NCI-H524 treated with DMSO at 0.1 percent for 48 hours (cell line): ENCODE measurements at places on chromosomes 6 and 20.

DNA sequence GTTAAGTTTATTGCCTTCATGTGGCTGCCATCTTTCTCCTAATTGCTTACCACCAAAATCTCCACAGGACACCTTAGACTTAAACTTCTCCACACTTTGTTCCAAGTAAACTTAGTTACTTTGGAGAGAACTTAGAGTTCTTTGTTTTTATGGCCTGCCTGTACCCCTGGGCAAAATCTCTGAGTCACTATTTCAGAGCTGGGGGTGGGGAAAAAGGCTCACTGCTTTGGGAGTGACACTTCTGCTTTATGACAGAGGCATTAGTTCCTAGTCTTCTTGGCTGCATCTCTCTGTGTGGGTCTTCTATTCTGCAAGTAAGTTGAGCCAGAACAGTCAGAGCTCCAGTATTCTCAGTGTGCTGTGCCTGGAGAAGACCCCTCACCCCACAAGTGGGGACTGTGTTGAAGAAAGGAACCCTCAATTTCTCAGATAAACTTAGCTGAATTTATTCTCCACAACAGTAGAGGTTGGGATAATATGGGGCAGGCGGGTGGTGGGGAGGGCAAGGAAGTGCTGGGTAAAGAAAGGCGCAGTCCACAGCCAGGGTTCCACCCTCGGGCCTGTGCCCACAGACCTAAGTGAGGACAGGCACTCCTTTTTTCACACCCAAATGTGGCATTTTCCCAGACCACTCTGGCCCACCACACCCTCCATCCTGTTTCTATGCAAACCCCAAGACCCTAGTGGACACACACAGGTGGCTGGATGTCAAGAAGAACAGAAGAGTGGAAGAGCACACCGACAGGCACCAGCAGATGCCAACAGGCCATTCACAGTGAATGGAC is 636.6 kb upstream of the MAN1A1 start:
- DNase-seq, result no peak

- DNase-seq, result no peak
Measured at GRCh38 chr6:148367411-148368024, 24.9 kb downstream of the SASH1 start.

DNA sequence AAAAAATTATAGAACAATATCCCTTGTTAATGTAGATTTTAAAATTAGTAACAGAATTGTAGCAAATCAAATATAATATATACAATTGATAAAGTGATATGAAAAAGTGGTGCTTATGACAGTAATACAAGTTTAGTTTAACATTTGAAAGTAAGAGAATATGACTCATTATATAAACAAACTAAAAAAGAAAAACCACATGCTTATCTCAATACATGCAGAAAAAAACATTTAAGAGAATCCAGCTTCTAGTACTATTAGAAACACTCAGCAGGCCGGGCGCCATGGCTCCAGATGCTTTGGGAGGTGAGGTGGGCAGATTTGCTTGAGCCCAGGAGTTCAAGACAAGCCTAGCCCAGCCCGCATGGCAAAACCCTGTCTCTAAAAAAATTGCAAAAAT is 60.7 kb upstream of the LAMA2 start:
- DNase-seq, result no peak

DNA sequence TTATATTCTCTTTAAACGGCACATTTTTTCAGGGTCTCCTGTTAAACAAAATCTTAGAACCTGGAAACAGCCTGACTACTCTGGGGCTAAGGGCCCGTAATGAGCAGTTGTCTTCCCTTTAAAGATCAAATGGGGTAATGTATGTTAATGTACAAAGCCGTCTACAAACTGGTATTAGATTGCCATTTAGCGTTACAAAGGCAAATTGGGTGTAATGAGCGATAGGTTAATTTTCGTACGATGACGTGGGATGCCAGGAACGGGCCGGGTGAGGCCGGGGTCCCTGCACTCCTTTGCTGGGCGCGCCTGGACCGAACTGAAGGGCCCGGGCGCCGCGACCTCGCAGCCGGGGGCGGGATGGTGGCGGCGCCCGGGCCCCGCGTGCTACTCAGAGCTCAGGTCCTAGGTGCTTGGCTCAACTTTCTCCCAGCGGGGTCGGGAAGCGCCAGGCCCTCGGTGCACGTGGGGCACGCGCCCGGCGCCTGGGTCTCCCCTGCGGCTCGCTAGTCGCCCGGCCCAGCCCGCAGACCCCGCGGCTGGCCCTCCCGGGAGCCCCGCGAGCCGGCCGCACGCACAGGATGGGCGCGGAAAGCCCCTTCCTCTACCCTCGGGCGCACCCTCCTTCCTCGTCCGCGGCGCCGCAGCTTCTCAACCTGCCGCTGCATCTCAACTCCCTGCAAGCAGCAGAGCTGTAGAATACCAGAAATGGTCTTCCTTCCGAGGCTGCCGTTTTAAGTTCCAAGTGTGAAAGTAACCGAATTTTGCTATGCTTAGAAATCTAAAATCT is 5.9 kb downstream of the NKX2-4 start:
- DNase-seq, result no peak

DNA sequence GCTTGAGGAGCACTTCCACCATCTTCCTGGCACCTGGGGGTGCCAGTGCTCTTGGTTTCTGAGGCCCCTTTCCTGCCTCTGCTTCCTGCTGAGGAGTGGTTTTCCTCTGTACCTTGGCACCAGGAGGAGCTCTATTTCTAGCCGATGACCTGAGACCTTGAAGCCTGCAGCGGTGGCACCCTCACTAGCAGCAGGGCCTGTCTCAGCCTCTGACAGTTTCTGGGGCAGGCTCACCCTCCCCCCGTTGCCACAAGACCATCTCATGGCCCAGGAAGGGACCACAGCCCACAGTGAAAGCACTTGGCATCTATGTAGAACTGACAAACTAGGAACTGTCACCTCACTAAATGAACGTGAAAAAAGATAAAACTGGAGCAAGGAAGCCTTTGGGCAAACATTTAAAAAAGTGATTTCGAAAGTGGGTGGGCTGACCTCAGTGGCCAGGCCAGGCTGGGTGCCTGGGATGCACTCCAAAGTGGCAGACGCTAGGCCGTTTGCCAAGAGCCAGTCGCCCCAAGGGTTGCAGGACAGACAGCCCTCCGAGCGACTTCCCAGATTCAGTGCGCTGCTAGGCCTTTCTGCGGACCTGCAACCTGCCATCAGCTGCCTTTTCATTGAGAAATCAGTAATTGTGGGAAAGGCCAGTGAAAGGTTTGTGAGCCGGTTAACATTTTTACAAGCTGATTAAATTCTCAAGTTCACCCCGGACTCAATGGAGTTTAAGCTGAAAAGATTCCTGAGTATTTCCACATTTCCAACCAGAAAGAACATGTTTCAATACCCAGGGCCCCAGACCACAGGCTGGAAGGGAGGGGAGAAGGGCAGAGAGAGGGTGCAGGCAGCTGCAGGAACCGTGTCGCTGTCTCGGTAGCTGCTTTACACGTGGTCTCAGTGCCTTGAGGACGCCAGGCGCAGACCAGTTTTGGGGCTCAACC is 303.7 kb downstream of the ESR1 start:
- DNase-seq, result no peak

DNA sequence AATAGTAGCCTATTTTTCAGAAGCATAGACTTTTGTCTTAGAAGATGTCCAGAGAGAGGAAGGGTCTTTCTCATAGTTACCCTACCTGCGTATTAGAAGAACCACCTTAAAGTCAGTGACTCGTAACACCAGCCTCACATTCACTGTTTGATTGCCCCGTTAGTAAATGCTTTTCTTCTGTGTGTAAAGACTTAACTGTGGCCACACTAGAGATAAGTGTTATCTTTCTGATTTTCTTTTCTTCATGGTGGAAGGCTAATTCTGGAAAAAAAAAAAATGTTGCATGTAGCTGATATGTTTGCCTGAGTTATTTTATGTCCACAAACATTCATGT is 83.9 kb downstream of the SAMD3 start:
- no peak for DNase-seq

DNA sequence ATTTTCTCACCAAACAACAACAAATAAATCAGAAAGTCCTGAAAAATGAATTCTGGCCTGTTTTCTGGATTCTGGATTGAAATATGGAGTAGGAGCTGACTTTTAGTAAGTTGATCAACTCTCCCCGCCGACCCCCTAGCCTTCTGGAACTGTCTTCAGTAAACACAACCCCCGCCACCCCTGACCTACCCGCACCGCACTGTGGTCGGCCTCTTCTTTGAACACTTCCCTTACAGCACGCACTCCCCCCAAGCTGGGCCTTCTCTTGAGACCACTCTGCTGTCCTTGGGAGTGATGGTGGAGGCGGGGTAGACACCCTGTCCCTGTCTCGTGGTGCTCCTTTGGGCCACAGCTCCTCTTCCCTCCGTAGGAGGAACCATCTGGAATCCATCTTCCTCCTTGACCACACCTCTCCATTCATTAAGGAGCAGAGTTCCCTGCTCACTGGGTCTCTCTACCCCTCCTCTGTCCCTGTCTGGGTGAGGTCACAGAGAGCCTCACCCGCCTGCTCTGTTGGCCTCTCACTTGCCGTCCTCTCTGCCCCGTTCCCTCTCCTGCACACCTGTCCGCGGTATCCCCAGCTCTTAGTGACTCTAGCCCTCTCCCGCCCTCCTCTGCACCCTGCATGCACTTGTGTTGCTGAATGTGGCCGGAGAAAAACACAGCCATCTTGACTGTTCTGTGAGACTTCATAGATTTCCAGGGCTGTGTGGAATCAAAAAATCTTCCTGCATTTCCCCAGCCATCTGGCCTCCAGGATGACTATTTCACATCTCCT is 19.1 kb downstream of the SYNJ2 start:
- DNase-seq, result no peak

DNA sequence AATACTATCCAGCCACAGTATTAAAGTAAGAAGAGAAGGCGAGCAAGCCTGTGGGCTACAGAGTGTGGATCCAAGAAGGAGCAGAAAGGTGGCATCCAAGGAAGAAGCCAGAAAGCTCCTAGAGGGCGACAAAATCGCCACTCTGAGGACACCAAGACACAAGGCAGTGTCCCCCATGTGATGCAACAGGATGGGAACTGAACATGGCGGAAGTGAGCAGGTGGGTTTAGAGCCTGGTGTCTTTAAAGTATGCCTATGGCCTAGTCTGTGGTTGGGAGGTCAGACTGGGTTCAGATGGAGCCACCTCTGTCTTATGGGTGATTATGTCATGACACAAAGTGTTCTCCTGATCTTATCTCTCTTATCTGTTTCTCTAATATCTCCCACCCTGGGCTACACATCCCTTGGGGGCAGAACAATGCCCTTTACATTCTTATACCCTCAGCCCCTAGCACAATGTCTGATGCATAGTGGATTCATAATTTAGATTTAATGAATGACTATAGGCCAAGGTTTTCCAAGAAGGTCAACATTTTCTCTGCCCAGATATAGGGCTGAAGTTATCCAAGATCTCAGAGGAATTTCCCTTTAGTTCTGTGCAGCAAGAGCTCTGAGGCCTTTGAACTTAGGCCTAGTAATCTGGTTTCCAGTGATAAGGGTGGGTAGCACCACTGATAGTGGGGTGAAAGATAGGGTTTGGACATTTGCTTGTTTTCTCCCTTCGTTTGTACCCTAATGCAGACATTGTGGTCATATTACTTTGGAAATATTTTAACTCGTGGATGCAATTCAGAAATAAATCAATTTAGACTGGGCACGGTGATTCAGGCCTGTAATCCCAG is 167.3 kb upstream of the AKIRIN2 start:
- no peak for DNase-seq

- no peak for DNase-seq
Measured at GRCh38 chr6:110520992-110521543, 44.7 kb upstream of the SLC22A16 start.

DNA sequence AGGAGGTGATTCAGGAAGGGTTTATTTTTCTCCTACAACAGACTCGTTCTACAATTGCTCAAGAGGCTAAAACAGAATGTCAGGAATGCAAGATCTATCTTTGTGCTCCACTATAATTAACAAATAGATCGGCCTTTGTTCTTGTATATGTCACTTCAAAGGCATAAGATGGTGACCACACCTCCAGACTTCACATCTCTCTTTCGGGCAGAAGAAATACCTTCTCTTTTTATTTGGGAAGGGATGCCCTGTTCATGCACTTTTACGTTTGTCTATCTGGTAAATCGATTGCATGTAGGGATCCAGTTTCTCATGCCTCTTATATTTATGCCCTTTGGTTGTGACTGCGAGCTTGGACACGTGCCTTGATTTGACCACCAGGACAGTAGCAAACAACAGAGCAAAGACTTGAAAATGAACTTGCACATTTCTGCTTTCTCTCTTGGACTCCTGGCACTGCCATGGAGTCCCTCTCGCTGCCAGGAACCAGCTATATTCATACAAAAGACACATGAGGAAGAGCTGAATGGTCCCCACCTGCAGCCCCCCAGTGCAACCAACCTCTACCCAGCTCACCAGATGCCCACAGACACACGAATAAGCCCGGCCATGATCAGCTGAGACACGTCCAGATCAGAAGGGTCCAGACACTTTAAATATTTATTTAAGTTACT is 219.8 kb upstream of the STXBP5 start:
- DNase-seq, result no peak

- no peak for DNase-seq
Measured at GRCh38 chr20:38290829-38291814, 12.8 kb upstream of the BPI start.

GRCh38 chr6:147509891-147510290 is 1.4 kb downstream of the SAMD5 start:
- DNase-seq, result peak; percentile 20

- DNase-seq, result no peak
Measured at GRCh38 chr6:90730151-90730673, 143.3 kb upstream of the MAP3K7 start.

DNA sequence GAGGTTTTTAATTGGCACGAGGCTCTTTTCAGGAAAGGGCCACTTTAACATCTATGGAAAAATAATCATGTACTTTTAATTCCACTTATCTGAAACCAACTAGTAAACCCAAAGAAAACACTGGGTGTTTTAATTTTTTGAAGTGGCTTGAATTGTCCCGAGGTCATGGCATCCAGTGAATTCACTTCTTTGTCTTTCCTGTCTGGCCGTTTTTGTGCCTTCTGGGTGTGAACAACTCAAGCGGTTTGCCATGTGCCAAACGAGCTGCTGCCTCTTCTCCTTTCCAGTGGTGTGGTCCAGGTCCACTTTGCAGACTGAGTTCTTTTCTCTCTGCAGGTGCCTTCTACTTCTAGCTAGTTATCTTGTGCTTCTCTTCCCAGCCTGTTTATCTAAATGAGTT is 117.5 kb downstream of the PLCB4 start:
- no peak for DNase-seq

GRCh38 chr6:108464418-108465097 is 96.2 kb upstream of the FOXO3 start:
- no peak for DNase-seq

DNA sequence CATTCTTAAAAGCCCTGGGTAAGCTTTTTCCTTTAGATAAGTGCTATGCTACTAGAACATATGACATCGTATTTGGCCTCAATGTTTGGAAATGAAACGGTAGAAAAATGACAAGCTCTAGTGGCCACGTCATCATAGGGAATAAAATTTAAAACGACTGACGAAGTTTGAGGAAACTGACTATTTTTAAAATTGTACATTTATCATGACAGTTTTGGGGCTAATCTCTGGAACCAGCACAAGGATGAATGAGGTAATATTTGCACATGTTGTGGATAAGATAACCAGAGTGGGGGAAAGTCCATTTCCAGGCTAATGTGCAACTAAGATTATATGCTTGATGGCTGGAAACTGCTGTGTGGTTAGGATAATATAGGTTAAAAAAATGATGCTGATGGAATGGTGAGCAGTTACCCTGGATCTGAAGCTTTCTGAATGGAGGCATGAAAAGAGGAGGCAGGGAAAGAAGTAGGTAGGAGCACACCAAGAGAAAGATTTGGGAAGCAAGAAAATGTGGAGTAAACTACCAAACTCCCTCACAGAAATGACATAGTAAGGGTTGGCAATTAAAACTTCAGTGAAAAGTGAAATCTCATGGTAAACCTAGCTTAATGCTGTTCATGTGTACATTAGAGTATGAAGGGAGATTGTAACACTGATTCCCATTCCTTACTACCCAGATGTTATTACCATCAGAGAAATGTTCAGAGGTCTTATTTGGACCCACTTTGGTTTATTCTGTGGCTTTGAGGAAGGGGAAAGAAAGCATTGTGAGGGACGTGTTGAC is 42.7 kb upstream of the CEP162 start:
- no peak for DNase-seq
